Suppressor macrophage treated with lipopolysaccharide for 1 hour (primary cell): ENCODE measurements at places on chromosomes 12 and 14.

DNA sequence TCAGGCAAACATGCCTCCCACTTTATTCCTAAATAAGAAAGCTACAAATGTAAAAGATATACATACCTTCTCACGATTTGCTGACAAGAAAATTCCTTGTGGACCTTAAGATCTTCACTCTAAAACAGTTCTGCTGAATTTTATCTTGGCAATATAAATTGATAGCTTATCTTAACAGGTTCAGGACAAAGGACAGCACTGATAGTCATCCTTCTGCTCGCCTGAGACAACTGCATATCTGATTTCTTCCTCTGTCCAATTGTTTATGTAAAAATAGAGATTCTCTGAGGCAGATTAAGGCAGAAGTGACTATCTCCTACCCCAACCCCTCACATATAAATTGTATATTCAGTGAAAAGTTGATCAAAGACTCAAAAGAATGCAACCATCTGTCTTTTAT lies 44.9 kb downstream of the CAPZA3 start:
- DNase-seq: no peak

DNA sequence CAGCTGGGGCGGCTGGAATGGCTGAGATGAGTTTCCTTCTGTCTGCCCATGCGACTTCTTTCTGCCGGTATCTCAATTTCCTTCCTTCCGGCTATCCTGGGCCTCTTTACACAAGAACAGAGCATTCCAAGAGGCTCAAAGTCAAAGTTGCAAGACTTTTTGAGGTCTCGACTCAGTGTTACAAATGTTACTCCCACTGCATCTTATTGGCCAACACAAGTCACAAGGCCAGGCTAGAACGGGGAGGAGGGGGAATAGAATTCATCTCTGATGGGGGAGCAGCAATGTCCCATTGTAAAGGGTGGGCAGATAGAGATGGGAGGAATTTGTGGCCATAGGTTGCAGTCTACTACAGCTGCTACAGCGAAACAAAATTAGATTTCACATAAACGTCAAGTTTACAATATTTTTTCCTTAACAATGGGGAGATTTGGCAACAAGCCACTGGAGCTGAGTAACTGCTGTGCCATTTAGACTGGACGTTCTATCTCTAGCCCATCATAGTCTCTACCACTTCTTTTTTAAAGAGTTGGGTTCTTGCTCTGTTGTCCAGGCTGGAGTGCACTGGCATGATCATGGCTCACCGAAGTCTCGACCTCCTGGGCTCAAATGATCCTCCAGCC lies 9.5 kb upstream of the NYNRIN start:
- DNase-seq: no peak

GRCh38 chr12:67357376-67358125 lies 88.4 kb downstream of the CAND1 start:
- DNase-seq: peak; percentile 38

- DNase-seq: no peak
Measured at GRCh38 chr14:25677111-25677510, 627.2 kb upstream of the STXBP6 start.

GRCh38 chr14:59154373-59154772 lies 34.1 kb upstream of the DAAM1 start:
- DNase-seq: no peak

DNA sequence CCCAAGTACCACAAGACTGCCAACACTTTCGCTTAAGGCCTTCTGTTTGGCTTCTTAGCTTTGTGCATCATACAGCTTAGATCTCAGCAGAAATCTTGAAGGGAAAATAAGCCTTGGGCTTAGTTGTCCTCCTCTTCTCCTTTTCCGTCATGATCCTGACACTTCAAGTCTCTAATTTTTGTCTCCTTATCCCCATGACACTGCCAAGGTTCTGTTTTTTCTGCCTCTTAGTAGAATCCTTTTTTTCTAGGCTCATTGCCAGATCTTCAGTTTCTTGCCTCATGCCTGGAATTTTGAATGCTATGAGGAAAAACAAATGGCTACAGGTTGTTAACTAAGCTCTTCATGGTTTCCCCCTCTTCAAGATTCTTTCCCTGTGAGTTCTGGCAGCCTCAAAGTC lies 450.4 kb downstream of the LRFN5 start:
- DNase-seq: no peak

DNA sequence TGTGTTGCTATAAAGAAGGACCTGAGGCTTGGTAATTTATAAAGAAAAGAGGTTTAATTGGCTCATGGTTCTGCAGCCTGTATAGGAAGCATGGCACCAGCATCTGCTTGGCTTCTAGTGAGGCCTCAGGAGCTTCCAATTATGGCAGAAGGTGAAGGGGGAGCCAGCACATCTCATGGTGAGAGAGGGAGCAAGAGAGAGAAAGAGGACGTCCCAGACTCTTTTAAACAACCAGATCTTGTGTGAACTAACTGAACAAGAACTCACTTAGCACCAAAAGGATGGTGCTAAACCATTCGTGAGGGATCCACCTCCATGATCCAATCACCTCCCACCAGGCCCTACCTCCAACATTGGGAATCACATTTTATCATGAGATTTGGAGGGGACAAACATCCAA lies 6.1 kb upstream of the SNAPC1 start:
- DNase-seq: no peak

- peak; percentile 57 for DNase-seq
Measured at GRCh38 chr14:69040353-69040752, 61.3 kb upstream of the ACTN1 start.

DNA sequence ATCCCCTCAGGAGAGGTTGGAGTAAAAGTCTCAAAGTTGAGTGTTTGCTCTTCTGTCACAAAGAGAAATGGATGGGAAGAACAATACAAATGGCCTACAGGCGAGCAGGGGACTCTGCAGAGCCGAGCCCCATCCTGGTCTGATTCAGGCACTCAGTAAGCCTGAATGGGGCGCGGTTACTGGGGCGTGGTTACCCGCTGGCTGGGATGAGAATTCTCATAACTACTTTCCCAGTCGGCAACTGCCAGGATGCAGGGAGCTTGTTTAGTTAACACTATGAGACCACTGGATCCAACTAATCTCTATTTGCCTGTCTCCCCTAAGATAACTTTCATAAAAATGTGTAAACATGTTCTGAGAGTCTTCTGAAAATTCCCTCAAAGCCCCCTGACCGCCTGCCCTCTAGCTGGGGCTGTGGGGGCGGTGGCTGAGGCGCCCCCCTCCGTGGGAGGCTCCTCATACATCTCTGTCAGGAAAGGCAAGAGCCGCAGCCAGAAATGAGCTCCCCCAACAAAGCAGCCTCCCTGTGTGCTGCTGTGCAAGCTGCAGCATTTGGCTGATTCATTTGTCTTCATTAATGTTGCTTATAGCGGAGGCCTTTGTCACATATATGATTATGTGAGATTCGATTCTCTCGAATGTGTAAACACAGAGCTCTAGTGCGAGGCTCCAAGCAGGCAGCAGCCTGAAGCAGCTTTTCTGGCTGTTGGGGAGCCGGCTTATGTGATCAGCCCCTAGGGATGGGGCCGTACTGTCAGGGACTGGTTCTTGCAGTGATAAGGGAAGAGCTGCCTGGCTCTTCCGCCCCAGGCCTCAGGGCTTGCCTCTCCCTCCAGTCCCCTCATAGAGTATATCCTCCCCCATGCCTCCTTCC lies 126.1 kb upstream of the ARHGAP5 start:
- DNase-seq: no peak

GRCh38 chr12:48340943-48341342 lies 9.8 kb downstream of the ZNF641 start:
- DNase-seq: peak; percentile 77

DNA sequence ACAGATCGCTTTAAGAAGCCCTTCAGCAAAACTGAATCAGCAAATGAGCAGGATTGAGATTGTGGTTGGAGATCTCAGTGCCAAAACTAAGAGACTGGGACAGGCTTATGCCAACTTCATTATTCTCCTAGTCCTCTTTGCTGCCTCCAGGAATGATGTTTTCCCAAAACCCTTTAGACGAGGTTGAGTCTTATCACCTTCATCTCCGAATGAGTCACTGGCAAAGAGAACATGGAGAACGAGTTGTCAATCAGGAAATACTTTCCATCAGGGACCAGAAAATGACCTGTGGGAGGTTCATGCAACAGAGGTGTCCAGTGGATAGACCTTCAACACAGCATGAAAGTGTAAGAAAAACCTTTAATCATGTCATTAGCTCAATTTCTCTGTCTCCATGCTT lies 461.5 kb downstream of the RMST start:
- no peak for DNase-seq

GRCh38 chr12:45701296-45701695 lies 28.2 kb upstream of the ARID2 start:
- no peak for DNase-seq

GRCh38 chr12:87405918-87406317 lies 623.3 kb downstream of the C12orf50 start:
- no peak for DNase-seq
